ENCODE measurements at places on chromosomes 6 and 20. TPM values are rescaled to one million over a fixed set of nuclear protein-coding genes. Genes with fewer than 3 reads are reported as not detected.

Gene TLDC2
- under 0.01 TPM for total RNA-seq

Gene NRSN2
- 14.6 TPM for total RNA-seq

Gene BRD2
- 36.5 TPM for total RNA-seq

Gene C6orf15
- not detected for total RNA-seq

Gene RING1
- 20.4 TPM for total RNA-seq

Gene SIRPG
- under 0.01 TPM for total RNA-seq

Gene COL12A1
- 474 TPM for total RNA-seq

Gene MAS1
- under 0.01 TPM for total RNA-seq

Gene CRISP3
- total RNA-seq, result not detected

Gene DPPA5
- total RNA-seq, result not detected

Gene BMP7
- total RNA-seq, result 3.7 TPM

Gene EBF4
- 2.6 TPM for total RNA-seq

Gene NOTCH4
- 9.9 TPM for total RNA-seq

Gene CPXM1
- 26.1 TPM for total RNA-seq

Gene CD93
- total RNA-seq, result 76.7 TPM

Gene OXT
- total RNA-seq, result not detected

Gene STMND1
- total RNA-seq, result not detected

Gene GPR63
- total RNA-seq, result 3.1 TPM

Gene MYT1
- total RNA-seq, result not detected

Gene SMOC2
- total RNA-seq, result 26.6 TPM

Gene SH3BGRL2
- 4.7 TPM for total RNA-seq

Gene SPATS1
- total RNA-seq, result not detected

Gene ANKRD66
- total RNA-seq, result not detected

Gene GABBR1
- 9.9 TPM for total RNA-seq

Gene PGM3
- 46.4 TPM for total RNA-seq

Gene MAS1L
- total RNA-seq, result not detected

Gene PPP2R5D
- total RNA-seq, result 31.3 TPM

Gene DNAH8
- total RNA-seq, result 14.6 TPM

Gene BEND6
- not detected for total RNA-seq

Gene UST
- total RNA-seq, result 14.6 TPM

Gene MLN
- not detected for total RNA-seq

Data from skeletal muscle tissue (tissue), 5 donors.